ENCODE measurements at places on chromosomes 5 and 9.

- no peak for DNase-seq
These were observed 14.8 kb downstream of the ANXA1 start for GRCh38 chr9:73166468-73166867.

GRCh38 chr9:137030538-137031527, 1.1 kb downstream of the FUT7 start:
- no peak for DNase-seq

GRCh38 chr9:137163365-137163715, 6.5 kb downstream of the LRRC26 start:
- no peak for DNase-seq

DNA sequence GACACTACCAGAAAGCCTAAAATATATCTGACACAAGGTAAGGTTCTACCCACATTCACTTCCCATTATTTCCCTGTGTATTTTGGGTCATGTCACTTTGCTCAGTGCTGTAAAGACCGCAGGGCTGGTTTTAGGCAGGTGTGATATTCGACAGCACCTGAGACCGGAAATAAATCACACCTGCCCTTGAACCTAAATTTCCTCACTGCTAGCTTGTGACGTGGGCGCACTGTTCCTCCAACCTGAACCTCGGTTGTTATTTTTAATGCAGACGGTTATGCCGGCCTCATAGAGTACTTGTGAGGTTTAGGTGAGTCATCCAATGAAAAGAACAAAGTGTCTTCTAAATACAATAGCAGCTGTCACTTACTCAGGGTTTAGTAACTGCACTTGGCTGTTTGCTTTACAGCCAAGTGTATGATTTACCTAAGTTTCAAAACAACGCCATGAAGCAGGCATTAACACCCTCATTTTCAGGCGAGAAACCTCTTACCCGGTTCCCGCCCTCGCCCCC, 20.7 kb upstream of the ZNF782 start:
- no peak for DNase-seq

DNA sequence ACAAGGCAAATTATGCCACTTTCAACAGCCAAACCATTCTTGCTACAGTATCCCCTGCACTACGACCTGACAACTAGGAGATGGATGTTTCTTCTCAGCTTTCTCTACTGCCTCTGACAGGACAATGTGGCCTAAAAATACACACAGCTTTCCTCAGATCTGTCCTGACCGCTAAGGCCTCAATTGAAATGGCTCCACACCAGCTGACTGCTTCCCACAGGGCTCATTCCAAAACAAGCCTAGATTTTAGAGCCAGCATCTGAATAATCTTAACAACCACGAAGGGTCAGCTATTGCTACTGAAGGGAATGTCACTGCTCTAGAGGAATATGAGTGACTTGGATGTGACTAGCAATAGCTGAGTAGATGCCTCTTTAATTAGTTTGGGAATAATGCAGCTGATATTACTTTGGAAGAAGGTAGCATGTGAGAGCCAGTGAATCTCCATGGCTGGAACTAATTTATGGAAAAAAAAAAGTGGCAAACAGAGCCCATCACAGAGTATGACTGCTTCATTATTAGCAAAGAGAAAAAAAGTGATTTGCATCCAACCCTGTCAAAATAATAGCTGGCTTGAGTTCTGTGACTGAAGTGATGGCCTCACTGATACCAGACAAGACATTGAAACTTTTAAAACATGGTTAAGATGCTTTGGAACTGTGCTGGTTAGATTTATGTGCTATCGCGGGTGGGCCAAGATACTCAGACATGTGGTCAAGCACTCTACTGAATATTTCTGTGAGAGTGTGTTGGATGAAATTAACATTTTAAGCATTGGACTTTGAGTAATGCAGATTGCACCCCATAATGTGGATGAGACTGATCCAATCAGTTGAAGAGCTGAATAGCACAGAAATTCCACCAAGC, 450.2 kb downstream of the NR2F1-AS1 start:
- no peak for DNase-seq

DNA sequence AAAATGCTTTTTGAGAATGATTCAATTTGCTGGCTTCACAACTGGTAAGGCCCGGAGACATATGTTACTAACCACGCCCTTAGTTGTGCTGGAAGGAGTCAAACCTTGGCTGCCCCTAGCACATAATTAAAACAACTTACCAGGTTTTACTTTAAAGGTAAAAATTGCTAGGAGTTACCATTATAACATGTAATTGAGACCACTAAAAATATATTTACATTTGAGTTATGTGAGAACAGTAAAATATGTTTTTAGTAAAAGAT, 435.6 kb upstream of the CDH9 start:
- no peak for DNase-seq

- no peak for DNase-seq
These were observed 22.3 kb downstream of the ZNF474 start for GRCh38 chr5:122151640-122152039.

GRCh38 chr5:150346592-150346991, 10.9 kb upstream of the TCOF1 start:
- no peak for DNase-seq

- DNase-seq: no peak
These were observed 354 bp downstream of the NCBP1 start for GRCh38 chr9:97633859-97634490.

GRCh38 chr5:132673488-132673887, 301 bp upstream of the IL4 start:
- DNase-seq: no peak

DNA sequence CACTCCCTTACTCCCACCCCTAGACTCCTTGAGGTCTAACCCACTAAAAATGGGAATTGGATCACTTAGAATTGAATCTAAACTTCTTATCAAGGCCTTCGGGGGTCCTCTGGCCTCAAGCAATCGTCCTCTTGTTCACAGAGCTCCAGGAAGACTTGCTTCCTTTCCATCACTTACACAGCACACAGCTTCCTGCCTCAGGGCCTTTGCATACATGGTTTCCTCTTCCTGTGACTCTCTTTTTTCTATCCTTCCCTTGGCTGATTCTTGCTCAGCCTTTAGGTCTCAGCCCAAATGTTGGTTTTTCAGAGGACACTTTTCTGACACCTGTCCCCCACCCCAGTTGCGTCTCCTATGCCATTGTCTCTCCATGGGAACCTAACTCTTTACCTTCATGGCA, 50.0 kb upstream of the ALDH1B1 start:
- DNase-seq: no peak

DNA sequence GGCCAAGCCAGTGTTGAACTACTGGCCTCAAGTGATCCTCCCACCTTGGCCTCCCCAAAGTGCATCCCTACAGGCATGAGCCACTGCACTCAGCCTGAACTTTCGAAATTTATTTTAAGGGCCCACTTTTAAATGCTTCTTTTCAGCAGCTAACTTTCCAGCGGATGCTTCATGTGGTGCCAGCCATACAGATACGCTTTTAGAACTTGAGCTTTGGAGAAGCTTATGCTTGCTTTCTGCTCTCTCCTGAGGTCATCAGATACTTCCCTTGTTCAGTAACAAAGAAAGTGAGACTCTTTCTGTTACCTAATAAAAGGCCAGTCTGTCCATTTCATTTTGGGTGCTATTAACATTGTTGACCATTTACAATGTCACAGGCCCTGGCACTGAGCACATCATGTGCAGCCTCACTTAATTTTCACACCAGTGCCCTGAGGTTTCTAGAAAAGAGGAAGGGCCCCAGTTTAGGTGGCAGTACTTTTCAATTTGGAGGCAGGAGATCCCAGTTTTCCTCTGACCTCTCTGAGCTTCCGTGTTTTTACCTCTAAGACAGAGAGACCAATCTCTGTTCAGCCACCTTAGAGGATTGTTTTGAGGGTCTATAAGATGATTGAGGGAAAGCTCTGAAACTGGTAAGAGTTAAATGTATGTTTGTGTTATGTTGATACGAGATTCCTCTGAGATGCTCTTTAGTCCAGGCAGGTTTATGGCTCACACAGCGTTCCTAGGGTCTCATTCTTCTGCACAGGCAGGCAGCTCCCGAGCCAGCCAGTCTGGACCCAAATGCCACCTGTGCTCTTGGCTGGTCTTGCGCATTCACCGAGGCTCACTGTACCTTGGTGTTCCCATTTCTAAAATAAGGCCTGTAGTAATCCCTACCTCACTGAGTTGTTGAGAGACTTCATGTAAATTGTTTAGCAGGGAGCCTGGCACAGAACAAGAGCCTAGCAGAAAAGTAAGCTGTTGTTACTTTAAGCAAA, 4.4 kb downstream of the ABL1 start:
- DNase-seq: no peak

GRCh38 chr5:132327252-132327955, 33.2 kb downstream of the SLC22A4 start:
- no peak for DNase-seq

DNA sequence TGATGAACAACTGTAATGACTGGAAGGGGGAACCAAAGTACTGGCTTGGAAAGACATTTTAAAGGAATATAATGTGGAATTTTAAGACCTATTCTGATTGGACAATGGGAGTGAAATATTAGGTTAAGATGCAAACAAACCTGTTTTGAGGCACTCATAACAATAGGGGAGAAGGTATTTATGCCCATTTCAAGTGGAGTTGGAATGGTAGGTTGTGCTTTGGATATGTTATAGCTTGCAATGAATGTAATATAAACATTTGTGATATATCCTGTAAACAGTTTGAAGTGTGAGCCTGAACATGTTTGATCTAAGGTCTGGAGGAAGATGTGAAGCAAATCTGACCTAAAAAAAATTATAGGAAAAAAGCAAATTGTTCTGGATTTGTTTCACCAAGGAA, 129.6 kb upstream of the GRHPR start:
- DNase-seq: no peak
